ENCODE measurements at places on chromosomes 12 and 14.

DNA sequence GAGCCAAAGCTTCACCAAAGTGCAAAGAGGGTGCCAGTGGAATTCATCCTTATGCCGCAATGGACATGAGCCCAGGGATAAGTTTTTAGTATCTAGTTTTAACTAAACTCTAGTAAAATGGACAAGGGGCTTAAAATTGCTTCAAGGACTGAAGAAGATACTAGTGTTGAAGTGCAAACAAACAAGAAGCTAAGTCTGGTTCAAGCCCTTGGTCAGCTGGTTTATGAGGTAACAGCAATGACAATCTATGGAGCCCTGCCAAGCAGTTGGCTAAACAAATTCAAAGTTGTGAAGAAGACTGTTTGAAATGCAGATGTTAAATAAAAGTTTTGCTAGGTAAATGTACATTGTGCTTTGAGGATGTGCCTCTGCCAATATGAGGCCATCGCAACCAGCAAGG, 209.4 kb downstream of the KTN1 start:
- DNase-seq = no peak

DNA sequence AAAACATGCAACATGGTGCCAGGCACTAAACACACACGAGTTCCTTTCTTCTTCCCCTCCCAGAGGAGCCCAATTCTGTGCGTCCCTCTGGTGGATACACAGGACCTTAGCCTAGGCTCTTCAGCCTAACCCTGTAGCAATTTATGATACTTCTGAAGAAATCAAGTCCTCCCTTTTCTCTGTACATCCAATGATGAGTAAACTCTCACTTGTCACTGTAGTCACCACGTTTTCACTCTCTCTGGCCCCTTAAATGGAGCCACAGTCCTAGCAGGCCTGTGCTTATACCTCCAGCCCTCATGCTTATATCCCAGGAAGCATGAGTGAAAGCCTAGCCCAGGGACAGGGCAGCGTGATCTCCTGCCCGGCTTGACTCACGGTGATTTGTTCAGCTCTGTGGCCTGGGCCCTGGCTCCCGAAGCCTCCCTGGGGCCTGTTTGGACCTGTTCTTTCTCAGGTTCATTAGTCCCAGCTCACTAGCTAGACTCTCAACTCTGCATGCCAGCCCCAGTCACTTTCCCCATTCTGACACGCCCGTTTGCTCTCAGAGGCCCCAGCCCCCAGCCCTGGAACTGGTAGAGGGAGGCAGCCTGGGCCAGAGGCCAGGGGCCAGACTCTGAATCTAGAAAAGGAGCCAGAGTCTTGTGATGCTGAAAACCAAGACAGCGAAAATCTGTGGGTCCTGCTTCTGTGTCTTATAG, 24.1 kb upstream of the PLEKHG3 start:
- no peak for DNase-seq

DNA sequence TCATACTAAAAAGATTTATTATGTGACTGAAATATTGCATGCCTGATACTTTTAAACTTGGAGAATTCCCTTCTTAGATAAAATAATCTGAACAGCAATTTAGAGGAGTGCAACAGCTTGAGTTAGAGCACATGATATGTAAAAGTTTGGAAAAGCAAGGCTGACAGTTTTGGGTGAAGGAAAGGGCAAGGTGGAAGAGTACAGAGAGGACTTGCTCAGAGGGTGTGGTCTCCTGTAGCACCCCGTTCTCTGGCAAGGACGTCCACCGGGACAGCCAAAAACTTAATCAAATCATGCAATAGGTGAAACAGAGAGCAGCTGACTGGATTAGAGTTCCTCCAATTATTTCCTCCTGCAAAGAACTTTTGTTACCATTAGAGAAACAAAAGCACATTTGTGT, 65.2 kb upstream of the PDZRN4 start:
- no peak for DNase-seq

DNA sequence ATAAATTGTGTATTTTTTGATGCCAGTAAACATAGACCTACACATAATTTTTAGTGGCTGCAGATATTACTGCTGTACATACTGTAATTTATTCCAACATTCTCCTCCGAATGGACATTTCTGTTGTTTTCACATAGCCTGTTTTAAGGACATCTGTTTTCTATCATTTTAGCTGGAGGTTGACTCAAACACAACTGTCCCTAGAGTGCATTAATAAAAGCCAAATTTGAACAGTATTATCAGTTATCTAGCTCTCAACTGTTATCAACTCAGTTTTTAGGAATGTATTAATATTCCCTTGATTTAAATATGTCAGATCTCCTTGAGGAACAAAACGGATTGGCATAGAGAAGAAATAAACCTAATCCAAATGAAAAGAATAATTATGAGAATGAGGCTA, 17.2 kb upstream of the PIWIL1 start:
- no peak for DNase-seq

GRCh38 chr12:44154128-44154527, 318.2 kb downstream of the TMEM117 start:
- no peak for DNase-seq

GRCh38 chr12:105420659-105421240, 90.3 kb downstream of the C12orf75 start:
- peak; percentile 41 for DNase-seq

GRCh38 chr14:82642425-82642824, 1108.8 kb upstream of the SEL1L start:
- DNase-seq = no peak

DNA sequence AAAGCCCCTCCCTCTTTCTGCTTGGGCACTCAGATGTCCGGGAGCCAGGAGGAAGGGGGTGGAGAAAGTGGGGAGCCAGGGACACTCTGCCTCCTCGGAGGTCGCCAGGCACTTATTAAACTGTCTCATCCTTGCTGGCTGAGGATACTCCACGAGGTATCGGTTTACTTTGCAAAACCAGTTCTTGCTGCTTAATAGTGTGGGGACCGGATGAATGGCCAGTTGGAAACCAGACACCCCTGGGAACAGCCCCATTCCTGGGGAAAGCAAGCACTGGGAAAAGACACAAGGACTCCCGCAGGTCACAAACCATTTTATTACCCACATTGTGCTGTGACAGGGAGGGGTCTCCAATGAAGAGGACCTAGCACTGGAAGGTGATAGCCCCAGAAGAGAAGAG, 34.2 kb downstream of the CCDC88C start:
- no peak for DNase-seq

GRCh38 chr14:79660053-79660939, 551.0 kb downstream of the DIO2 start:
- no peak for DNase-seq

- no peak for DNase-seq
Measured at GRCh38 chr12:79706676-79707075, 15.9 kb upstream of the PAWR start.

DNA sequence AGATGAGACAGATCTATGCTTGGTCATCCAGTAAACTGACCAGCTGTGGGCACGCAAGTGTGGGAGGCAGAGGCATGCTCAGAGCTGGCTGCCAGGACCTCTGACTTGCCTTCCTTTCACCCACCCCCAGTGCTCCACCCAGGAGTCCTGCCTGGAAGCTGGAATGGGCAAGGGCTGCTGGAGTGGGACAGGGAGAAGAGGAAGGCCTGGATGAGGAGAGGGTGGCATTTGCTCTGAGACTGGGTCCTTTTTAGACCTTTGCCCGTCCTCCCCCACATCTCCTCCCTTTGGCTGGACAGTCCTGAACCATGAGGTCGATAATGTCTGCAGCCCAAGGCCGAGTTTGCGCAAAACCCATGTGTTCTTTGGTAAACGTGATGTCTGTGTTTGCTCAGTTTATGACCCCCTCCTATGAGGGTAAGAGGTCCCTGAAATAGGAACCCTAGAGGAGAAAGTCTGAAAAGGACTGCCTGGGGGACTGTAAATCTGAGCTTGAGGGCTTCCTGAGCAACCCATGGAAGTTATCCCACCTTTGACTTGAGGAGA, 3.8 kb upstream of the INHBE start:
- no peak for DNase-seq

DNA sequence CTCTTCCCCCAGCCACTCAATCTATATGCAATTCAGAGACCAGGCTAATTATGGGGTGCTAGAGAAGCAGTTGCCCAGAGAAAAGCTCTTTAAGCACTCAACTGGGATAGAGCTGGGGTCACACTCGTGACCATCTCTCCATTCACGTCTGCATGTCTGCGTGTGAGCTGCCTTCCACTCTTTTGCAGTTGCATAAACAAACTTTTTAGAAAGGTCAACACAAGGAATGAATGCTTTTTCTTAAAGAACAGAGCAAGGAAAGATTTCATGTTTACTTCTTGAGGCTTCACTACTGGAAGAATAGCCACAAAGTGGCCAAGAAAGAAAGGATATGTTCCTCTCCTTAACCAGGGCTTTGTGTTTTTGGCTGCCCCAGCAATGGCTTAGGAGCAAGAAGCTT, 151.1 kb downstream of the SAMD4A start:
- no peak for DNase-seq

DNA sequence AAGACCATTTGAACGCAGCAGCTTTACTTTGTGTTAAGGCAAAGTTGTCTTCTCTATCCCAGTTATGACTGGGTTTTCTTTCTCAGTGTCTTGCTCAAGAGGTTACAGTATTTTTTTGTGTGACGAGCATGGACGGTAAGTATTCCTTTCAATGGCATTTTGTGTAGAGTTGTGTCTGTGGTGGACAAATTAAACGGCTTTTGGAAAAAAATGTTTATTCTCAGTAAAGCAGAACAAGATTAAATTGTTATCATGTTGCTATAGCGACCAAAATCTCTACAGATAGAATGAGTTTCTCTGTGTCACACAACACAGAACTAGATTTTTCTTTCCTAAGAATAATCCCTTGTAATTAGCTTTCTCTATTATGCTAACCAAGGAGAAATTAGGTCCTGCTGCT, 417.1 kb downstream of the AEBP2 start:
- DNase-seq = no peak

- no peak for DNase-seq
Measured at GRCh38 chr12:9740106-9740750, 7.3 kb upstream of the CLECL1 start.

DNA sequence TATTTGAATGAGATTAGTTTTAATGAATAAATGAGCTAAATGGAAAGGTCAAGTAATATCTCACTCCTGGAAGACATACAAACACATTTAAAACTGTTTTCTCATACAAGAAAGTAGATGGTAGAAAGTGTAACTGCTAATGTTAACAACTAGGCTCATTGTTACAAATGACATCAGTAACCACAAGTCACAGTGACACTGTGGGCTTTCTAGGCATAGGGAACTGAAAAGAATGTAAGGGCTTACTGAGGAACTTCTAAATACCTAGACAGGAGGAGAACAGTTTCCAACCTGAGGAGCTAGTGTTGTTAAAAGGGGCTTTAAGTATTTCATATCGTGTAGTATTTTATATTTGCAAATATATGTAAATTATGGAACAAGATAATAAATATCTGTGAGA, 17.5 kb upstream of the ERGIC2 start:
- no peak for DNase-seq

DNA sequence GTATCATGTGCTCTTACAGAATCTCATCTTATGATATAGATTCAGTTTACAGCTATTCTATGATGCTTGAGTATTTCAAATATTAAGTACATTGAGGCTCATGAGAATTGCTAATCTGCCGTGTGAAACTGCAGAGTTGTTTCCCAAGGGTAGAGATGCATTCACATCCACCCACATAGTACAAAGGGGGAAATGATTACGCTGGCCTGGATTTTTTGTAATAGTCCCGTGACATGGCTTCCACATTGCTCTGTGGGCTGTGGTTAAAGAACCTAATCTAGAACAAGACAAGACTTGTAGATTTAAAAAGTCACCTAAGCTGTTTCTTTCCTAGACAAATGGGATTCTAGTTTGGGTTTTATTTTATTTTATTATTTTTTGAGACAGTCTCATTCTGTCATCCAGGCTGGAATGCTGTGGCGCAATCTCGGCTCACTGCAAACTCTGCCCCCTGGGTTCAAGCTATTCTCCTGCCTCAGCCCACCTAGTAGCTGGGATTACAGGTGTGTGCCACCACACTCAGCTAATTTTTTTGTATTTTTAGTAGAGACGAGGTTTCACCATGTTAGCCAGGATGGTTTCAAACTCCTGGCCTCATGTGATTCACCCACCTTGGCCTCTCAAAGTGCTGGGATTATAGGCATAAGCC, 13.0 kb upstream of the RIOX1 start:
- no peak for DNase-seq

GRCh38 chr14:99236386-99237138, 35.4 kb downstream of the BCL11B start:
- DNase-seq = no peak

DNA sequence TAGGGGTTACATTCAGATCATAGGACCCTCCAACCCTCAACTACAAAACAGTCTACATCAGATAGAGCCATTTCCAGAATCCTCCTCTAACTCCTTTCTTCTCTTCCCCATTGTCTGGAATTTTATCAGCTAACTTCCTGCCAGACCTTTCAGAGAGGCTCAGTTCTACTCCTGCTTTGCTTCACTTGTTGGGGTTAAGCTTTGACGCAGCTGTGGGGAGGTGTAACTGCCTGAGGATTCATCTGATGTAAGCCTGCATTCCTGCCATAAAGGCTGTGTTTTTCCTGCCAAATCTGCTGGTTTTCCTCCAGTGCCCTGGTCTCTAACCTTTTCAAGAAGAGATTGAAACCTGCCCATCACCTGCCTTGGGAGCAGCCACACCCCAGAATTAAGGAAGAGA, 16.9 kb downstream of the DHRS2 start:
- DNase-seq = no peak

DNA sequence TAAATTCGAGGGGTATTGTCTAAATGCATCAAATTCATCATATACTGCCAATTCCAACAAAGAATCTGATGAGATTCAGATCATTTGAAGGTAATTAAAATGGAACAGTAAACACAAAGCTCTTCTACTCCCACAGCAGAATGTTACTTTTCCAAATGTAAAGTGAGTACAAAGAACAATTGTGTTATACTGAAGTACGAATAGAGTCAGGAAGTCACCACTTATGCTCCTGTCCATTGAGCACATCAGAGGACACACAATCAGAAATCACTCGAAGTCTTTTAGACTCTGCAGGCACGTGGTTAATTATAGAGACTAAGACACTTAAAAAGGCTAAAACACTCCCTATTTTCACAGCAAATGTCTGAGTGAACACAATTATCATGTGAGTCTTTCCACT, 388.5 kb upstream of the MIS18BP1 start:
- no peak for DNase-seq

- DNase-seq = no peak
Measured at GRCh38 chr12:18749386-18749957, 11.6 kb downstream of the CAPZA3 start.

DNA sequence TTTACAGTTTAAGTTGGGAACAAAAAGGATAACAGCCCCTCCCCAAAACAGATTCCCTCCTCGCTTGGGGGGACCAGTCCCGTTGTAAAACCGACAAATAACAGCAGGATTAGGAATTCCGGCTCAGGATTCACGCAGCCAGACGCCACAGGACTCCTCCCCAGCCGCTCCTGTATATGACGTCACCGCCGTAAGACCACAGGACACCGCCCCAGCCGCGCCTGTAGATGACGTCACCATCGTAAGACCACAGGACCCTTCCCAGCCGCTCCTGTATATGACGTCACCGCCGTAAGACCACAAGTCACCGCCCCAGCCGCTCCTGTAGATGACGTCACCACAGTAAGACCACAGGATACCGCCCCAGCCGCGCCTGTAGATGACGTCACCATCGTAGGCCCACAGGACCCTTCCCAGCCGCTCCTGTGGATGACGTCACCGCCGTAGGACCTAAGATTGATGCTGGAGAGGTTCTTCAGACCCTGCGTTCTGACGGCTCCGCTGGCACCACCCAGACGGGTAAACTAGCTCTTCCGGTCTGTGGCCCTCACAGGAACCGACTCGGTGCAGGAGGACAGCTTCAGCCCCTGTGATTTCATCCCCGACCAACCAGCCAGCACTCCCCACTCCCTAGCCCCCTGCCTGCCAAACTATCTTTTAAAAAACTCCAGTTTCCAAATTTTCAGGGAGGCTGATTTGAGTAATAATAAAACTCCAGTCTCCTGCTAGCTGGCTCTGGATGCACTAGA, 43.9 kb upstream of the FBRSL1 start:
- DNase-seq = peak; percentile 13
